ENCODE measurements at places on chromosomes 2 and 18.
A peak's percentile ranks its signal among the peaks of the same experiment; 100 is the strongest.

DNA sequence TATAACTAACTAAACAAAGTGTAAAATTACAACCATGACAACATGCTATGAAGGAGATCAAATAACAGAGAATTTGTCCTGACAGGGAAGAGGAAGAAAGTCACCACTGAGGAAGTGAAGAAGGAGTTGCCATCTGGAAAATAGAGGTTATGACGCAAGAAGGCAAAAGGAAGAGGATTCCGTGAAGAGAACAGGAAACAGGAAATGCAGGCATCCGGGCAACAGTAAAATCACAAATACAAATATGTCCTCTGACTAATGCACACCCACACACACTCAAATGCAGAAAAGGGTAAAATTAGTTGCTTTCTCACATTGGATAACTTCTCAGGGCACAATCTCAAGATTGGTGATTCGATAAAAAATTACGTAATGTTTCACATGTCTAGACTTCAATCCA is 278.4 kb downstream of the TMX3 start:
- DNase-seq: peak; percentile 66

DNA sequence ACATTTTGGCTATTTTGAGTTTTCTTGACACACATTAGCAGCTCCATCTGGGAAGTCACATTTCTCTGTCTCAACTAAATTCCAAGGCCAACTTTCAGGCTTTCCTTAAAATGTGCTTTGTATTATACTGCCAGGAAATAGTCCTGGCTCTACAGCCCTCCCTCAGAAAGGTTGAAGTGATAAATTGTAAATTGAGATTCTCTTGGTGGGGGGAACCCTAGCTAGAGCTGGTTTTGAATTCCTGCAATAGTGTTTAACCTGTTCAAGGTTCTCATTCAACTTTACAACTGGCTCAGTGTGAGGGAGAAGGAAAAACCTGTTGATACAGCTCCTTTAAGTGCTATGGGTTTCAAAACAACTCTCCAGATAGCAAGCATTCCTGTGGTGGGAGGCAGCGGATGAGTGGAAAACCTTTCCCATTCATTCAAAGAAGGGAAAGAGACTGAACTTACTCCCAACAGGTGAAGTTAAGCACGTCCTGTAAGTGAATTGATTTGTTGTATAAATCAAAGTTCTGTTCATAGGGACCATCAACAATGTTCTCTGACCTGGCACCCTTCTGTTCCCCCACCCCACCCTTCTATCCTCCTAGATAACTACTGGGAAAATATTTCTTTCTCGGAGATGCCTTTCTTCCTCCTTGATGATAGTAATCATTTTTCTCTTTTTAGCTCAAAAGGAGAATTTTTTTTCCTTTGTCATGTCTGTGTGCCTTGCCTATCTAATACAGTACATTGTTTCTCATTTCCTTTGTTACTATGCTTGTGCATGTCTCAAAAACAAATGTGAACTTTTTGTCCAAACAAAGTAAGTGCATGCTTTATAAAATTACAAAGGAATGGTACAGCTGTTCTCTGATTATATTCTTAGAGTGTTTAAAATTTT is 44.2 kb upstream of the SLC39A10 start:
- DNase-seq: peak; percentile 78

GRCh38 chr2:187055463-187055862 is 206.5 kb upstream of the ZSWIM2 start:
- peak; percentile 12 for DNase-seq

DNA sequence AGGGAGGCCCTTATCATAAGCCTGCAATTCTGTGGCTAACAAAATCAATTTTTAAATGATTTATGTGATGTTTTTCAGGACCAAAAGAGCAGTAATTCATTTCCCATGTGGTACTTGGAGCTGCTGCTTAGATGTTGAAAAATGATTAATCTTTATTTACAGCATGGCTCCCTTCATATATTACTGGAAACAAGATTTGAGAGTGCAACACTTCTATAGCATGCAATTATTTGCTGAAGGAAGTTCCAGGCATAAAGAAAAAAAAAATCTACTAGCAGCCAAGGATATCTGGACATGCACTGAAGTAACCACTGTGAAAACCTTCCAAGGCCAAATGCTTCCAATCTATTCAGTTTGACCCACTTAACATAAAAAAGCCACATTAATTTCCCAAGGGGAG is 186.3 kb downstream of the SLC8A1 start:
- DNase-seq: no peak

- DNase-seq: no peak
Observed at GRCh38 chr2:235162082-235162836, 210.4 kb downstream of the SH3BP4 start.
